ENCODE measurements at places on chromosomes 4 and X. TPM values are rescaled to one million over a fixed set of nuclear protein-coding genes. Genes with fewer than 3 reads are reported as not detected.

DNA sequence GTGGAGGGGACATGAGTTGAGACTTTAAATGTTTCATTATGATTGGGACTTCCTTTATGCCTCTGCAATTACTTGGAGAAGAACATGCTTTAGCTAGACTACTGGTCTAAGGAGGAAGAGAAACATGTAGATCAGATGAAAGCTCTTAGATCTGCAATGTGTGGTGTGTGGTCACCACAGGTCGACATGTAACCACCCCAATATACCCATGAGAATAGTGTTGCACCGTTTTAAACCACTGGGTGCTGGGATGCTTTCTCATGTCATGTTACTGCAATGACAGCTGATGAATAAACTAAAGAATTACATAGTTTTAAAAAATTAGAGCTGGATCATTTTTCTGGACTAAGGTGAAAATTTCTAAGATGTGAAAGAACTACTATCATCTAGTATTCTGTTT, 1039.7 kb downstream of the RAPGEF2 start:
- DNase-seq, result no peak
- no peaks in the 10 kb centered on the region for H3K4me1 ChIP-seq

- H3K27ac ChIP-seq, result no peak overlapping the region
- peaks cover 7% of the 10 kb centered on the region for H3K4me1 ChIP-seq
- no peak overlapping the region for H3K4me3 ChIP-seq
- H3K27me3 ChIP-seq, result no peaks in the 10 kb centered on the region
- no peak for DNase-seq
These were observed 41.7 kb downstream of the SMIM14 start for GRCh38 chr4:39596971-39597370.

Gene TMPRSS11A
- not detected for total RNA-seq

Gene STS
- 1.5 TPM for total RNA-seq

Gene CT45A5
- not detected for total RNA-seq

DNA sequence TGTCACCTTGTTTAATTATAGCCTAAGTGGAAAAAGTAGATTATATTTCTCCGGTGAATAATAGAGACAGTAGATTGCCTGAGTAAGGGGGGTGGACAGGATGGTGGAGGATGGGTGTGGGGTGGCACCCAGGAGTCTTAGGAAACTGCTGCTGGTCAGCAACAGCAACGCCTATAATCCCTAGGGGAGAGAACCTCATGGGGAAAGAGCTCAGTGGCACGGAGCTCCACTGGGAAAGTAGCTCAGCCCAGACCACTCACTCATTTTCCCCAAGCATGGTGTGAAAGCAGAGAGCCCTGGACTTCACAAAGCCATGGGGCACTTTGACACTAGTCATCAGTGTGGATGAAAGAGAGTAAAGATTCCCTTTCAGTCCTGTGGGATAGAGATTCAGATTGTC, 31.1 kb downstream of the METTL14 start:
- H3K36me3 ChIP-seq, result peaks cover 16% of the 10 kb centered on the region
- H3K4me1 ChIP-seq, result peaks cover 8% of the 10 kb centered on the region
- no peak overlapping the region for H3K4me3 ChIP-seq
- DNase-seq, result no peak
- no peaks in the 10 kb centered on the region for H3K27me3 ChIP-seq

GRCh38 chr4:109276482-109277095, 25.9 kb downstream of the COL25A1 start:
- H3K4me3 ChIP-seq, result no peak overlapping the region
- peak overlapping the region; percentile 44 for H3K27ac ChIP-seq
- H3K36me3 ChIP-seq, result no peaks in the 10 kb centered on the region

- H3K27ac ChIP-seq, result no peak overlapping the region
- peaks cover 4% of the 10 kb centered on the region for H3K27me3 ChIP-seq
- H3K36me3 ChIP-seq, result no peaks in the 10 kb centered on the region
- no peaks in the 10 kb centered on the region for H3K4me1 ChIP-seq
- no peak overlapping the region for H3K4me3 ChIP-seq
These were observed 8.1 kb downstream of the RIPPLY1 start for GRCh38 chrX:106894978-106895452.

GRCh38 chrX:56765811-56766553, 36.9 kb downstream of the NBDY start:
- H3K27ac ChIP-seq, result peak overlapping the region; percentile 94
- DNase-seq, result no peak
- H3K4me3 ChIP-seq, result peak overlapping the region; percentile 63
- H3K36me3 ChIP-seq, result peaks cover 2% of the 10 kb centered on the region
